OCI-LY7 (cell line): ENCODE measurements at places on chromosomes 2 and 18. TPM values are rescaled to one million over a fixed set of nuclear protein-coding genes. Genes with fewer than 3 reads are reported as not detected.

- DNase-seq: no peak
Measured at GRCh38 chr2:241272303-241273209, 42.9 kb downstream of the HDLBP start.

GRCh38 chr18:49899657-49900330 is 86.5 kb upstream of the ACAA2 start:
- no peak for DNase-seq

Gene CCDC74B
- 2.6 and 4.2 TPM in 2 replicates for total RNA-seq

Gene CNDP1
- total RNA-seq: not detected in 2 replicates
